Tibial artery (tissue), 4 donors: ENCODE measurements at places on chromosomes 6 and 20.

GRCh38 chr6:118468682-118469465 is 79.2 kb upstream of the PLN start:
- no peak for DNase-seq
- H3K27me3 ChIP-seq = no peaks in the 10 kb centered on the region
- peaks cover 12% of the 10 kb centered on the region for H3K4me1 ChIP-seq
- H3K36me3 ChIP-seq = peaks cover 12% of the 10 kb centered on the region
- H3K4me3 ChIP-seq = no peak overlapping the region

DNA sequence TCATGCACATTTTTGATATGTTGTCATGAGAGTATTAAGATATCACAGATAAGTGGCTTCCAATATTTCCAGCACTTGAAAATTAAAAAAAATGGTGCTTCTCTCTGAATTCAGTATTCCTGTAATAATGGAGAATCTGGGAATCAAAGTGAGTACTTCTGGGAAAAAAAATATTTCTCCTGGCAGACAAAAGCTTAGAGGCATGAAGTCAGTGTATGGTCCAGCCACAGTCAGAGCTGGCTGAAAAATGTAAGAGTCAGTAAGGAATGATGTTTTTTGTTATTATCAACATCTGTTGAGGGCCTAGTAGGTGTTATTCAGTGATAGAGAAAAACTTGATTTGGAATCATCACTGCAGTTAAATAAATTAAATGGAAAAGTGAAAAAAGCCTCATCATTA is 3.2 kb upstream of the RFPL4B start:
- no peaks in the 10 kb centered on the region for H3K27me3 ChIP-seq
- no peak for DNase-seq
- no peaks in the 10 kb centered on the region for H3K4me1 ChIP-seq
- H3K4me3 ChIP-seq = no peak overlapping the region
- no peaks in the 10 kb centered on the region for H3K36me3 ChIP-seq

DNA sequence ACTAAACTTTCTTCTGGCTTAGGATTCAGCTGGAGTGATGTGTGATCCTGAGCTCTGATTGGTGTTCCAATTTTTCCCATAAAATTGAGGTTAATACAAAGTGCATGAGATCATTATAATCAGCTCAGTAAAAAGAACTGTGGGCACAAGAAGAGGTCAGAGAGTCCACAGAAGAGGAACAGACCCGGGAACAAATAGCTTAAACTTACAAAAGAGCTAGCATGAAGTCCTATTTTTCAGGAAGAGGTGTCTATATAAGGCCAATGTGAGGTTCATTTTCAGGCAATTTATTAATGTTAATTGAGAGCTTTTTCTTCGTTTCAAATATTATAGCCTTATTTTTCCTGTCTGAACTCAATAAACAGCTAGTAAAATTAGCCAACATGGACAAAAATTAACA is 26.9 kb upstream of the STX11 start:
- no peak overlapping the region for H3K27ac ChIP-seq
- no peaks in the 10 kb centered on the region for H3K27me3 ChIP-seq

GRCh38 chr6:30397697-30398096 is 52.7 kb downstream of the RPP21 start:
- no peaks in the 10 kb centered on the region for H3K27me3 ChIP-seq
- no peak overlapping the region for H3K4me3 ChIP-seq
- no peaks in the 10 kb centered on the region for H3K4me1 ChIP-seq
- no peaks in the 10 kb centered on the region for H3K36me3 ChIP-seq

DNA sequence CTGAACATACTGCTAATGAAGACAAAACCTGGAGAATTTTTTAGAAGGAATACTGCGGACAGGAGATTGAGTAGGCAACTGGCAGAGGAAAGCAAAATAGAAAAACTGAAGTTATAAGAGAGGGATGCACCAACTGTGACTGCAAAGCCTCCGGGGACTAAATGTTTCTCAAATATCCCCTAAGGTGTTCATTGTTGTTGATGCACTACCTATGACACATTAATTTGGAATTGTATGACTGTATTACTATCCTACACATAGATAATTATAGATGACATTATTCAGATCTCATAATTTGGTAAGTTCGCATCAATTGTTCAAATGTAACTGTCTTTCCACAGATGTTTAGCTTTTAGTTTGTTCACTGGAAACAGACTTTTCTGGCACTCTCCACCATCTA is 341.1 kb downstream of the MMUT start:
- H3K27ac ChIP-seq = no peak overlapping the region
- no peaks in the 10 kb centered on the region for H3K4me1 ChIP-seq
- DNase-seq = no peak
- H3K36me3 ChIP-seq = no peaks in the 10 kb centered on the region
- H3K27me3 ChIP-seq = no peaks in the 10 kb centered on the region
